ENCODE measurements at places on chromosomes 6 and 20. TPM values are rescaled to one million over a fixed set of nuclear protein-coding genes. Genes with fewer than 3 reads are reported as not detected.

Gene PPP1R14C
- total RNA-seq, result 0.46 TPM

- H3K27ac ChIP-seq, result no peak overlapping the region
- no peak overlapping the region for H3K4me3 ChIP-seq
- no peaks in the 10 kb centered on the region for H3K27me3 ChIP-seq
- no peak for DNase-seq
Measured at GRCh38 chr20:44218446-44218845, 7.9 kb upstream of the OSER1 start.

GRCh38 chr20:32924781-32925180, 66.1 kb downstream of the EFCAB8 start:
- H3K27ac ChIP-seq, result no peak overlapping the region
- no peaks in the 10 kb centered on the region for H3K4me1 ChIP-seq
- H3K4me3 ChIP-seq, result no peak overlapping the region
- H3K36me3 ChIP-seq, result no peaks in the 10 kb centered on the region

GRCh38 chr6:126941751-126942150, 176.7 kb upstream of the RSPO3 start:
- no peak for DNase-seq
- no peaks in the 10 kb centered on the region for H3K4me1 ChIP-seq
- no peak overlapping the region for H3K27ac ChIP-seq
- peaks cover 11% of the 10 kb centered on the region for H3K27me3 ChIP-seq

Gene KCNB1
- 21.3 TPM for total RNA-seq

Gene SDCBP2
- 0.97 TPM for total RNA-seq

GRCh38 chr6:132333639-132334520, 67.4 kb downstream of the MOXD1 start:
- no peak overlapping the region for H3K4me3 ChIP-seq
- H3K27ac ChIP-seq, result peak overlapping the region; percentile 75
- peaks cover 2% of the 10 kb centered on the region for H3K36me3 ChIP-seq
- DNase-seq, result no peak
- peaks cover 26% of the 10 kb centered on the region for H3K4me1 ChIP-seq
- no peaks in the 10 kb centered on the region for H3K27me3 ChIP-seq

DNA sequence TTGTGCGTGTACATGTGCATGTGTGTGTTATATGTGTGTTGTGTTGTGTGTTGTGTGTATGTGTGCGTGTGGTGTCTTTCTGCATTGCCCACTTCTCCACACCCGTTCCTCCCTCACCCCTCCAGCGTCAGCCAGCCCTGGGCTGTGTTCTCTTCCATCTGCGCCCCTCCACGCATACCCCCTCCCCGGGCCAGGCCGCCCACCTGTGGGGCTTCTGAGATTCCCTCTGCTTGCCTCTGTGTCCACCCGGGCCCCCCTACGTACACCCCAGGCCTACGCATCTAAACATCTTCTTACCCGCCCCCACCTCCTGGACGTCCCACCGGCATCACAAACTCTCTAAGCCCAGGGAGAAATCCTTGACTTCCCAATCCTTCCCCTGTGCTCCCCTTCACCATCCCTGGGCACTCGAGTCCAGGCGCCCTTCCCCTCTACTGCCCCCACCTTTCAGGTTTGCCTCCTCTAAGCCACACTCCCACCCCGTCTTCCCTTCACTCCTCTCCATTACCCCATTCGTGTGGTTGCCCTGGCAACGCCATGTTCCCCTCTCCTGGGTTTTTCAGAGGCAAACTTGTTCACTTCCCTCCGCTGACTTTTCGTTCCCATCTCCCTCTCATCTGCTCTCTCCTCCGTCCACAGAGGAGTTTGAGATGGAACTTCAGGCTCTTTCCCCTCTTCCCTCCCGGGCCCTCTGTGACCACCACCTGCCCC, 81.7 kb upstream of the NNAT start:
- H3K27me3 ChIP-seq, result peaks cover 13% of the 10 kb centered on the region
- no peaks in the 10 kb centered on the region for H3K4me1 ChIP-seq
- no peaks in the 10 kb centered on the region for H3K36me3 ChIP-seq

DNA sequence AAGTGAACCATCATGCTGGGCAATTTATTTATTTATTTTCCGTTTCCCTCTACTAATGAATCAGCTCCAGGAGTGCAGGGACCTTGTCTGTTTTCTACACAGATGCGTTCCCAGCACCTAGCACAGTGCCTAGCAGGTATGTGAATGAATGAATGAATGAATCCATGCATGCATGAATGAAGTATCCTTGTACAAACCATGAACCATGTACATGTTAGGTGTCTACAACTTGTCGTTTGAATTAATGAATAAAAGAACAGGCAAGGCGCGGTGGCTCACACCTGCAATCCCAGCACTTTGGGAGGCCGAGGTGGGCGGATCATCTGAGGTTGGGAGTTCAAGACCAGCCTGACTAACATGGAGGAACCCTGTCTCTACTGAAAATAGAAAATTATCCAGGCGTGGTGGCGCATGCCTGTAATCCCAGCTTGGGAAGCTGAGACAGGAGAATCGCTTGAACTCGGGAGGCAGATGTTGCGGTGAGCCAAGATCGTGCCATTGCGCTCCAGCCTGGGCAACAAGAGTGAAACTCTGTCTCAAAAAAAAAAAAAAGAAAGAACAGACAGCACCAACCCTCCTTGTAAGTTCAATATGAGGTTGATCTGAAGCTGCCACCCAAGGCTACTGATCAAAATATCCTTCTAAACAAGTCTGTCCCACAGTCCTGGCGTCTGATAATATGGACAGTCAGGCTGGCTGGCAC, 27.3 kb upstream of the SLC9A8 start:
- H3K36me3 ChIP-seq, result no peaks in the 10 kb centered on the region
- no peak overlapping the region for H3K4me3 ChIP-seq
- H3K27me3 ChIP-seq, result no peaks in the 10 kb centered on the region
- no peak for DNase-seq
- H3K27ac ChIP-seq, result no peak overlapping the region

DNA sequence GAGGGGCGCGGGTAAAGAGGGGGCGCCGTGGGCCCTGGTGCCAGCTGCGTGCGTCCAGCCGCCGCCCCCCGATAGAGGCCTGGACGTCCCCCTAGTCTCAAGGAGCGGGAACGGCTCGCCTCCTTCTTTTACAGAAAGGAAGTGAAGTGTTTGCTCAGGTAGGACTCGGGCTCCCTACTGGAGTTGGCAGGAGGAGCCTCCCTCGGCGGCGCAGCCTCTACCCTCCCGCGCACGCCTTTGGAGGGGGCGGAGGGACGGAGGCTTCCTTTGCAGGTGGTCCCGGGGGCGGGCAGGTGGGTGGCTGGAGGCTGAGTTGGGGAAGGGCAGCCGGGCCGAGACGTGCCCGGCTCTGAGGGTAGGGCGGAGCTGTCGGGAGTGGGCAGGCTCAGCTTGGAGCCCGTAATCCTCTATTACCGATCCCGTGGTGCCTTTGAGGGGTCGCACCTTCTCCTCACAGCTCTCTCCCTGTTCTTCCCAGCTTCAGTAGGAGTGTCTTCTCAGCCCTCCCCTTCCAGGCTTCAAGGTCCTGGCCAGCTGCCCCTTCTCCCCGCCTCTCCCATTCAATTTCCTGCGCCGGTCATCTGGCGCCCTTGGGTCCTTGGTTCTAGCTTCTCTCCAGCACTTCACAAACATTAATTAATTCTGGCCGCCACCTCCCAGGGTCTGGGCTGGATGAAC, 728 bp downstream of the ITPR3 start:
- H3K4me1 ChIP-seq, result peaks cover 37% of the 10 kb centered on the region
- peak overlapping the region; percentile 76 for H3K27ac ChIP-seq
- H3K4me3 ChIP-seq, result peak overlapping the region; percentile 75

DNA sequence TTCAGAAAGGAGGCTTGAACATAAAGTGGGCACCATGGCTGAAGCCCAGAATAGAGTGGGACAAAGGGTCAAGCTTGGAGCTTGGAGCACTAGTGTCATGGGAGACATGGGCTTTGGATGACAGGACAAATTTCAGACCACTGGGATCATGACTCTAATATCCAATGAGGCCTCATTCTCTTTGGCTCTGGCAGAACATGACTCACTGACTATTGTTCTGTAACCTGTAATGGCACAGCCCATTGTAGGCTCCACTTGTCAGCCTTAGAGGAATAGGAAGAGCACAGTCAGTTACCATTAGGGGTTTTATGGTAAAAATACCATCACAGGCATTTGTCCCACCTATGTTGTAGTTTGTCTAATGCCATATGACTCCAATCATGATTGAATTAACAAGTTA, 34.0 kb upstream of the MMS22L start:
- H3K4me1 ChIP-seq, result no peaks in the 10 kb centered on the region
- no peak overlapping the region for H3K4me3 ChIP-seq
- DNase-seq, result no peak

Gene GJA1
- total RNA-seq, result 286 TPM

Measured in osteocyte (in vitro differentiated cells).